ENCODE measurements at places on chromosomes 12 and 14.

GRCh38 chr14:26026384-26026783 is 571.4 kb downstream of the NOVA1 start:
- DNase-seq, result no peak

- no peak for DNase-seq
Observed at GRCh38 chr12:105487963-105488362, 157.5 kb downstream of the C12orf75 start.

DNA sequence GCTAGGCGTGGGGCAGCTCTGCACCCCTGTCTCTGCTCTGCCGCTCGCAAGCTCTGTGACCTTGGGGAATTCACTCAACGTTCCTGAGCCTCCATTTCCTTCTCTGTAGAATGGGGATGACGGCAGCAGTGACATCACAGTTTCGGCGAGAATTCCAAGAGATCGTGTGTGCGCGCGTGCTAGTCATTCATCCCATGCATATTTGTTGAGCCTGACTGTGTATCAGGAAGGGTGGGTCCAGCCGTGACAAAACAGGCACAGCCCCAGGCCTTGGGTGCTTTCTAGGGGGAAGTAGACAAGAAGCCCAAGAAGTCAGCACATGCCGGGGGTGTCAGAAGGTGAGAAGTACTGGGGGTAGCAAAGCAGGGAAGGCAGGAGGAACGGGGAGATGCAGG is 145.6 kb upstream of the NCOR2 start:
- no peak for DNase-seq

DNA sequence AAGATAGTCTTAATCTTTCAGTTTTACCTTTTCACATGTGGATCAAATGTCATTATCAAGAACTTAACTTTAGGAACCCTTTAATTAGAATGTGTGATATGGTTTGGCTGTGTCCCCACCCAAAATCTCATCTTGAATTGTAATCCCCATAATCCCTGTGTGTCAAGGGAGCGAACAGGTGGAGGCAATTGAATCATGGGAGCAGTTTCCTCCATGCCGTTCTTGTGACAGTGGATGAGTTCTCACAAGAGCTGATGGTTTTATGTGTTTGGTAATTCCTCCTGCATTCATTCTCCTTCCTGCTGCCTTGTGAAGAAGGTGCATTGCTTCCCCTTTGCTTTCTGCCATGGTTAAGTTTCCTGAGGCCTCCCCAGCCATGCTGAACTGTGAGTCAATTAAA is 160.6 kb downstream of the MON2 start:
- no peak for DNase-seq

DNA sequence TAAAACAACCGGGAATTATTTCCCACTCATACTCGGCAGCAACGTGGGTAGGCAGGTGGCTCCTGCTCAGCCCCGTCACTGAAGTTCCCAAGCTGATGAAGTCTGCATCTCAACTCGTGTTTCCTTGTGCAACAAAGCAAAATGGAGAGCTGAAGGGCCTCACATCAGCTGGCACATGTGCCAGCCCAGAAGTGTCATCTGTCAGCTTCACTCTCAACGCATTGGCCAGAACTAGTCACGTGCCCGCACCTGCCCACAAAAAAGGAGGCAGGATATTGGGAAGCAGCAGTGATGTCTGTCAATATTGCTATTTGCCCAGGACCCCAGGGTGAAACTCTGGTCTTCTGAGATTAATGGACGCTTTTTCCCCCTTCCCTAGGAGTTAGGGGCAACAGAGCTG is 344.0 kb downstream of the BCL11B start:
- DNase-seq, result no peak

GRCh38 chr14:59787045-59787674 is 83.4 kb downstream of the RTN1 start:
- no peak for DNase-seq

- no peak for DNase-seq
Observed at GRCh38 chr12:88571543-88571942, 8.7 kb downstream of the KITLG start.

GRCh38 chr12:3295646-3296408 is 195.2 kb upstream of the PRMT8 start:
- DNase-seq, result peak; percentile 18

DNA sequence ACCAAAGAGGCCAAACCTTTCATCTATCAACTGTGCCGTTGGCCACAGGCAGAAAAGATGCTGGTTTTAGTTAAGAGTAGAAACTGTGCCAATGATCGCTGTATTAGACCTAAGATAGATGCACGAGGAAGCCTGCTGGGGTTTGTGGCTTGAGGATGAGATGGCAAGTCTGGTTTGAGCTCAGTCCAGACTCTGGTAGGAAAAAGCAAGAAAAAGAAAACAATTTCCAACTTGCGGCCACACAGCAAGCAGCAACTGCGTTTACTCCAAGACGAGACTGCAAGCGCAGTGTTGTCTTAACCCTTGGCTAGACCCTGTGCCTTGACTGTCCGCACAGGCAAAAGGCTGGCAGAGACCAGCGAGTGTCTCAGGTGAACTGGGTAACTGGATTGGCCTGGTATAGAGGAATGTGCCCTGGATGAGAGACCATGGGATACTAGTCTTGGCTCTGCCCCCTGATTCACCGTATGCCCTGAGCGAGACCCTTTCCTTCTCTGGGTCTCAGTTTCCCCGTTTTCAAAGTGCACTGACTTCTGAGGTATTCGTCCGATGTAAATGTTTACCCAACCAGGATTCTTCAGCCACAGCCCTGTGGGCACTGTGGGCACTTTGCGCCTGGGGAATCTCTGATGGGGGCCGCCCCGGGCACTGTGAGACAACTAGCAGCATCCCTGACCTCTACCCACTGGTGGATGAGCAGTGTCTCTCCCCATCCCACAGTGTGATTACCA is 113.4 kb downstream of the DICER1 start:
- DNase-seq, result no peak

DNA sequence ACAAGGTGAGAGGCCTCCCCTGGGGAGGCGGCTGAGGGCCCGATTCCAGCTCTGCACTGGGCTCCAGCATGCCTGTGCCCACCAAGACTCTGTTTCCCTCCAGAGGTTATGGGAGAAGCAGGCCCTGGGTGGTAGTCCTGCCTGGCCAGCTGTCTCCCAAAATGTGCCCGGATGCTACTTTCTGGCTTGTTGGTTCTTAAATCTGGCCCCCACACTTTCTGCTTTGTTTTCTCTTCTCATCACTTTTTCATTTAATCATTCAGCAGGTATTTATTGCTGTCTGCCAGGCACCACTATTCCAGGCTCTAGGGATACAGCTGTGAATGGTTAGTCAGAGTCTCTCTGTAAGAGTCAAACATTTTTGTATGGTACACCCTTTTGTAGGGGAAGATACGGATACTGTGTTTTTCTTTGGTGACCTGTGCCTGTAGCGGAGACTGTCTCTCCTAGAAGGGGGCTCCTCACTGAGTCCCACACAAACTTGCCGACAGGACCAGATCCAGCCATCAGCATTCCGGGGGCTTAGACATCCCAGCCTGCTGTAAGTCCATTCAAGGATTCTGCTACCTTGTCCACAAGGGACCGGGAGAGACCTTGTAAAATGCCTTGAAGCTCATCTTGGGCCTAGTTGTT is 3.8 kb downstream of the DHRS2 start:
- DNase-seq, result peak; percentile 60
